Left ventricle myocardium inferior (tissue), 1 donor: ENCODE measurements at places on chromosomes 7 and 10.

DNA sequence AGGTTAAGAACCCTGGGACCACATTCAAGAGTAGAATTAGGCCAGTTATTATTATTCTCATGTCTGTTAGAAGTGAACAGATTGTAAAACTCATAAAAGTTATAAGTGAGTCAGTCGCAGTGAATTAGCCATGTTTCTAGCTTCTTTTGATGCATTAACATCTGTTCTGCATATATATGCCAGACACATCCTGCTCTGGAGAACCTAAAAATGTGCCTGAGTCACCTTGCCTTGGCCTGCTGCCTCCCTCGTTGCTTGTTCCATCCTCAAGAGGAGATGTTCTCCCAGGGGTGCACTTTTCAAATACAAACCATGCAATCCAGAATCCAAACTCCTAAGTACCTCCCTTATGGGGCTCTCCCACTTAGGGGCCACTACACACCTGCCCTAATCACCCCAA lies 14.8 kb downstream of the TSPAN12 start:
- no peak for DNase-seq

GRCh38 chr7:108480311-108480710 lies 24.1 kb upstream of the NRCAM start:
- DNase-seq = no peak

GRCh38 chr10:73634421-73634820 lies 6.9 kb downstream of the MYOZ1 start:
- no peak for DNase-seq

DNA sequence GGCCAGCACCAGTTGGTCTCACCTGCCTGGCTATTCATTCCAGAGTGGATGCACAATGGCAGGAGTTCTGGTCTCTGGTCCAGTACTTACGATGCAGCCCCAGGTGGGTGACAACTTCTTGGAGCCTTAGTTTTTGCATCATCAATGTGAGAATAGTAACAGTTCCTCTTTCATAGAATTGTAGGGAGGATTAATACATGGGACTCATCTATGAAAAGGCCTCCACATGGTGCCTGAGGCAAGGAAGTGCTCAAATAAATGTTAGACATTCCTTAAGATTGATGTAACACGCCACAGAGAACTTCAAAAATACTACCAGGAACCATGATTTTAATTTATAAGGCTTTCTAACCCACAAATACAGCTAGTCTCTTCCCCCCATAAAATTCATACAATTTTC lies 120.1 kb upstream of the CHST15 start:
- DNase-seq = no peak

DNA sequence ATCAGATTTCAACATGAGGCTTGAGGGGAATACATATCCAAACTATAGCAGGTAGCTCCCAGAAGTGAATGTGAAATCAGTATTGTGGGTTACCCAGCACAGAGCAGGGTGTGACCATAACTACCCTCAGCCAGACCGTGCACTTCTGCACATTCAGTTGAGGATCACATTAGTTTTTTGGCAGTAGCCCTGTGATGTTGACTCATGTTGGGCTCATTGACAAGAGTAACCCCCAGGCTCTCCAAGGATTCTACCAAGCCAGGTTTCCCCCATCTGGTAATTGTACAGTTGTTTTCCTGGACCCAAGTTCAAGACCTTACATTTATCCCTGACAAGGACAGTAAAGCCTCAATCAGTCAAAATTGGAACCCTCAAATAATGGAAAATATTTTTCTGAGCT lies 11.7 kb upstream of the CPA4 start:
- DNase-seq = no peak

GRCh38 chr7:34755008-34755407 lies 97.0 kb downstream of the NPSR1 start:
- no peak for DNase-seq

GRCh38 chr7:37027104-37027503 lies 302.8 kb upstream of the AOAH start:
- no peak for DNase-seq

DNA sequence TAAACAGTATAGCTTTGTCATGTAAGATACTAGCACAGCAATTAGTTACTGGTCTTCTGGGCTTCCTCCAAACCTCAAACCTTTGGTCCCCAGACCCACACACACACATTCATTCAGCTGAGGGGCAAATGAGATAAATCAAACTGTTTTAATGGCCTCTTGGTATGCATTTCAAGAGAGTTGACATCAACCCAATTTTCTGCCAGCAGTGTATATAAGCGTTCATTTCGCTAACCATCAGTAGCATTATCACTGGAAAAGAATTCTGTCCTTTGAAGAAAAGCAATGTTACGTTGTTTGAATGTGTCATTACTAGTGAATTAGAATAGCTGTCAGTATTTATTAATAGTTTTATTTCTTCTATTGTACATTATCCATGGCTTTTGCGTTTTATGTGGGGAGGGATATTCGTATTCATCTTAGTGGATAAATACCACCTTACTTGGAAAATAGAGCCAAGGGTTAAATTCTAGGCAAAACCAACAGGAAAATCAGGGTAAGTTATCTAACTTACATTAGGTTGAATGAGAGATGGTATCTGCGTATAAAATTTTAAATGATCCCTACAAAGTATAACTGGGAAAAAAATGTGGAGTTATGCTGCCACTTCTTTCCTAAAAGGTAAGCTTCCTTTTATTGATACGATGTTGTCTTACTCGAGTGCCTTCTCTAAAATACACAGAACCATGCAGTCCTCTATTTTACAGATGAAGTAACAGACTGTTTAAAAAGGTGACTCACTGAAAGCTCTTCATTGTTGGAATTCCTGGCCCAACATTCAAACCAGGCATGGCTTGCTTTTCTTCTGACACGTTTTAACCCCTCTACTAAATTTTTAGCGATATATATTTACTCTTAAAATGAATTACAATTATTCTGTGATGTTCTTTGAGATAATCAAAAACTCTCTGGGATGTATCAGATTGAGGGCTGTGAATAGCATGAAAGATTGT lies 2.0 kb upstream of the ZMYND11 start:
- no peak for DNase-seq

- DNase-seq = no peak
Observed at GRCh38 chr10:35554461-35555056, 50.6 kb upstream of the GJD4 start.

GRCh38 chr7:898855-899681 lies 22.7 kb downstream of the GET4 start:
- DNase-seq = no peak
